SK-MEL-5 (cell line): ENCODE measurements at places on chromosomes 6 and 20. TPM values are rescaled to one million over a fixed set of nuclear protein-coding genes. Genes with fewer than 3 reads are reported as not detected.
A peak's percentile ranks its signal among the peaks of the same experiment; 100 is the strongest.

Gene FABP7
- total RNA-seq: 200 and 202 TPM in 2 replicates

- peak; percentile 30 for DNase-seq
Observed at GRCh38 chr6:108576709-108577108, 16.0 kb downstream of the FOXO3 start.

DNA sequence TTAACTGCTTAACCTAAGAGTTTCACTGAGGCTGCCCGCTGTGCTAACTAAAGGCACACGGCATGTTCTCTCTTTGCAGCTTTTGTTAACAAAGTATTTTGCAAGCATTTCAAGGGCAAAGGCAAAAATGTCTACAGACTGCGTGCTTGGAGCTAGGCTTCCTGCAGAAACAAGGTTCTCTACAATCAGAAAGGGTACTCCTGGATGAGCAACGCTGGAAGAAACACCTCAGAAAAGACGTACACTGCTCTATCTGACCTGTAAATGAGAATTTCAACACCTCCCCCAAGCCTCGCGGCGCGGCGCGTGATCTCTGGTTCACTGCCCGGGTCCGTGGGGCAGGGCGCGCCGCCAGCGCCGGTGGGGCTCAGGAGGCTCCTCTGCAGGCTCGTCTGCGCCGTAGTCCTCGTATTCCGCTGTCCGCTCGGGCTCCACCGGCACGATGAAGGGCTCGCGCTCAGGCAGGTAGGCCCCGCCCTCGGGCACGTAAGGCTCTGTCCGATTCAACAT lies 120.9 kb downstream of the COL12A1 start:
- DNase-seq: no peak

Gene KIFC1
- 21.8 and 23.9 TPM in 2 replicates for total RNA-seq

GRCh38 chr20:25457886-25458680 lies 50.6 kb downstream of the GINS1 start:
- no peak for DNase-seq

GRCh38 chr6:100217225-100218012 lies 223.4 kb upstream of the MCHR2 start:
- DNase-seq: no peak

GRCh38 chr6:7418238-7418905 lies 28.8 kb downstream of the RIOK1 start:
- DNase-seq: no peak

Gene CEP162
- 8.0 and 11.0 TPM in 2 replicates for total RNA-seq
